Renal cortical epithelial cell (primary cell): ENCODE measurements at places on chromosomes 16 and 17.
A peak's percentile ranks its signal among the peaks of the same experiment; 100 is the strongest.

- DNase-seq: no peak
Measured at GRCh38 chr16:89322321-89323119, 105.0 kb downstream of the ZNF778 start.

DNA sequence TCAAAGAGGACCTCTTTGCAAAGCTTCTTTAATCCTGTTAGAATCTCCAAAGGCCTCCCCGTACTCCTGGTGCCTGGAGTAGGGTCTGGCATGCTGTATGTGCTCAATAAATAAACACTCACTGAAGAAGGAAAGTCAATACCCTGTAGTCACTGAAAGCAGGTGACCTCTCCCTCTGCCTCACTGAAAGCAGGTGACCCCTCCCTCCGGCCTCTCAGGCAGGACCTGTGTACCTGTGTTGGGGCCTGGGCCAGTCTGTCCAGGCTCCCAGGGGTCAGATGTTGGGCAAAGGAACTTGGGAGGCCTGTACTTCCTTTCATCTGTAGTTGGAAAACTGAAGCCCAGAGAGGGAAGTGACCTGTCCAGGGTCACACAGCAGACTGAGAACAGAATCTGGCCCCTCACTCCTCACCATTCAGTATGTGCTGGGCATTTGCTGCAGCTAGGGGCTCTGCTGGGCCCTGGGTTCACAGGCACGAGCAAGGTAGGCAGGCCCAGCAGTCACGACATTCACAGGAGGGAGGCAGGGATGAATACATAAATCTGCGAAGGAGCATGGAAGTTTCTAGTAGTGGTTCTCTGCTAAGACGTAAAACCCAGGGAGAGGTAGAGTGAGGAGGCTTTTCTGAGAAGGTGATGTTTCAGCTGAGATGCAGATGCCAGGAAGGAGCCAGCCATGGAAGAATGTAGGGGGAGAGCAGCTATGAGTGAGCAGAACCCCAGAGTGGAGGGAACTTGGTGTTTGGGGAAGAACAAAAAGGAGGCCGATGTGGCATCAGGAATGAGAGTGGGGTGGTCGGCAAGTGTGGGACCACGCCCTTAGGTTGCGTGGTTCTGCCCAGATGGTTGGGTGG lies 64.0 kb downstream of the NKD1 start:
- no peak for DNase-seq

DNA sequence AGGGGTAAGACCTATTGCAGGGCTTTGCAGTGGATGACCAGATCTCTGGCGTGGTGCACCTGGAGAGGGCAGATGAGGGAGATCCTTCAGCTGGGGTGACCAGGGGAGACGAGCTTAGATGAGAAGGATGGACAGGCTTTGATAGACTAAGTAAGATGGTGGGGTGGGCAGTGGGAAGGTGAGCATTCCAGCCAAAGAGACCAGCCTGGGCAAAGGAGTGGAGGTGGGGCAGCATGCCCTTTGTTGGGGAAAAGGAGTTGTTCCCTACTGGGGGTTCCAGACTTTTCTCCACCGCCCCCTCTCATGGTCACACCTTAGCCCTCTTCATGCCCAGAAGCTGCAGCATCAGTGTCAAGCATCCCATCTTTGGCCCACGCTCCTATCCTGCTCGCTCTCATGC lies 27.6 kb downstream of the ANKRD40 start:
- DNase-seq: no peak

- DNase-seq: no peak
Measured at GRCh38 chr17:17681744-17682292, 560 bp downstream of the RAI1 start.

GRCh38 chr17:63995626-63996025 lies 2.5 kb upstream of the PRR29 start:
- no peak for DNase-seq

- DNase-seq: peak; percentile 44
Measured at GRCh38 chr16:85675251-85675874, 13.4 kb downstream of the GINS2 start.

DNA sequence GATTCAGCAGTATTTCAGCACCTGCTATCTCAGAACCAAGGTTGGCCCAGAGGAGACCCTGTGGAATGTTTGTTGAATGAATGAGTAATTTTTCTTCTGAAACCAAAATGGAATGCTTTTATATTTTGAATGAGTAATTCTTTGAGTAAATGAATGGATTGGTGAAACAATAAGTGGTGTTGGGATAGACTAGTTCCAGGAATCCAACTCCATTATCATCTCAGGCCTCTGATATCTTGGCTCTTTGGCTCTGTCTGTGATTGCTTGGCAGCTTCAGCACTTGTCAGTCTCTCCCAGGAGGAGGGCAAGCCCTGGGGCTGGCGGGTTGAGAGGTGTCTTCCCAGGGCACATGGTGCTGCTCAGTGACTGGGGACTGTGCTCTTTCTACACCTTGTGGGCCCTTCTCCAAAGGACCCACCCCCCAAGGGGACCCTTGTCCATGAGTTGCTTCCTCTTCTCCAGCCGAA lies 284.4 kb upstream of the FOXF1 start:
- no peak for DNase-seq

GRCh38 chr16:10981697-10982216 lies 37.4 kb downstream of the CLEC16A start:
- no peak for DNase-seq

DNA sequence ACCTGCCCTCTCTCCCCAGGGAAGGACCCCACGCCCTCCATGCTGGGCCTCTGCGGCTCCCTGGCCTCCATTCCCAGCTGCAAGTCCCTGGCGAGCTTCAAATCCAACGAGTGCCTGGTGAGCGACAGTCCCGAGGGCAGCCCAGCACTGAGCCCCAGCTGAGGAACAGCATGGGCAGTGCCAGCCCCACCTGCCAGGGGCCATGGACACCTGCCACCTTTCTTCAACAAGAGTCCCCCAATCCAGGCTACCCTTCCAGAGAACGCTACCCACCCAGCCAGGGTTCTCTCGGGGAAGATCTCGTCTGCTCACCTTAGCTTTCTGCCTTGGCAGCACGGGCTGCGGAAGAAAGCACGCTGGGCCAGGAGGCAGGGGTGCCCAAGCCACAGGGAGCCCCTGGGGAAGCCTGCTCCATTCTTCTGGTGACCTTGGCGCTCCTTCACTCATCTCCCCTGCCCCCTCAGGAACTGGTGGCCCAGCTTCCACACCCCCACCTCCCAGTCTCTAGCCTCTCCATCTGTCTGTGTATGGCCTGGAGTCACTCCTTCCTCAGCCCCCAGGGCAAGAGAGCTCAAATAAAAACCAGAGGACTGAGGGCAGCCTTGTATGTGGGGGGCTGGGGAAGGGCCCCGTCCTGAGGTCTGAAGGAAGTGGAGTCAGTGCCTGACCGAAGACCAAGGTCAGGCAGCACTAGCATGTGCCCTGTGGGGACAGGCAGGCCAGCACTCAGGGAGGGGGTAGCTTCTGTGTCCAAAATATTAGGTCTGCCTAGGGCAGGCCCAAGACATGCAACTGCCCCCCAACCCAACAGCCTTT lies 6.3 kb downstream of the SLC25A39 start:
- DNase-seq: no peak

DNA sequence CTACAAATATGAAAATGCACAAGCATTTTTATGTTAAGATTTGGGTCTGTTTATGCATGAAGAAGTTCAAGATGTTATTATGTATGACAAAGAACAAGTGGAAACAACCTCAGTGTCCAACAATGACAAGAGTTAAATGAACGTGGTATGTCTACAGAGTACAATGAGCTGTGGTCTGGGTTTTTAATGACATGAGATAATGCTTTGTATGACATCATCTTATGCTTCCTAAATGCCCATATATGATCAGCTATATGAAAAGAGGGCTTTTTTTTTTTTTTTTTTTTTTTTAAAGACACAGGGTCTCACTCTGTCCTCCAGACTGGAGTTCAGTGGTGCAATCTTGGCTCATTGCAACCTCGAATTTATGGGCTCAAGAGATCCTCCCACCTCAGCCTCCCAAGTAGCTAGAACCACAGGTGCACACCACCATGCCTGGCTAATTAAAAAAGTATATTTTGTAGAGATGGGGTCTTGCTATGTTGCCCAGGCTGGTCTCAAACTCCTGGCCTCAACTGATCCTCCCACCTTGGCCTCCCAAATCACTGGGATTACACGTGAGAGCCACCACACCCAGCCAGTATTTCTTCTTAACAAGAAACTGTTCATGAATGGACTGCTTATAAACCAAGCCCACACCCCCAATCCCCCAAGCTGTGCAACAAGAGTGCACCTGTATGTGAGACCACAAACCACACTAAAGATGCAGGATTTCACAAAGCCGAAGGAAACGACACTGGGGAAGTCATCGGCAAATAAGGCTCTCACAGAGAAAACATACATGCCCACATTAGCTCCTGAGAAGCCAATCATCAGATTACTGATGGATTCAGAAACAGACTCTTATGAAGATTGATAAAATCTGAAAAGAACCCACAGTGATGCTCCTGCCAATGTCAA lies 114.5 kb downstream of the CPPED1 start:
- no peak for DNase-seq

GRCh38 chr17:34570506-34570905 lies 8.9 kb upstream of the TMEM132E start:
- DNase-seq: no peak

DNA sequence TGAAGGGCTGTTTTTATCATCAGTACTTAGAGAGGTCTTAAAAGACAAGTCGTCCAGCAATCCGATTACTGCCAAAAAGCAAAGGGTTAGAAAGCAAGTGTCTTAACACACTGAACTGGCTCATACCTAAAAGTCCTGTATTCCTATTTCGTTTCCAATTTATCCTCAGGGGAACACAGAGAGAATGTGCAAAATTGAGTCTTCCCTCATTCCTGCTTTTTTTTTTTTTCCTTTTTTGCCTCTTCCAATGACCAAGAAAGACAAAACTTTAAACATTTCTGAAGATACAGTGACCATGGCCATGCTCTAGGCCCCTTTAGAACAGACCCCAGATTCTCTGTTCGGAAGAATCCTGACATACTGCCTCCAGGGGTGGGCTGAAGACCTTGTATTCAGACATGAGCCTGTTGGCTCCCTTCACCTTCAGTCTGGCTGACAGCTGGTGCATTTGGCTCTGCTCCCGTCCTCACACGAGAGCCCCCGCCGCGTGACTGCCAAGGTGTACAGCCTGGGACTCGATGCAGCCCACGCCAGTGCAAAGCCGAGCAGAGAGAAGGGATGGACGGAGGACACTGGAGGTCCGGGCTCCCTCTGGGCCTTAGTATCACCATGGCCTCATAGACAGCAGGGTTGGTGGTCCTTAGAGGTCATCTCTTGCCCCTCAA lies 47.0 kb downstream of the COTL1 start:
- DNase-seq: no peak

DNA sequence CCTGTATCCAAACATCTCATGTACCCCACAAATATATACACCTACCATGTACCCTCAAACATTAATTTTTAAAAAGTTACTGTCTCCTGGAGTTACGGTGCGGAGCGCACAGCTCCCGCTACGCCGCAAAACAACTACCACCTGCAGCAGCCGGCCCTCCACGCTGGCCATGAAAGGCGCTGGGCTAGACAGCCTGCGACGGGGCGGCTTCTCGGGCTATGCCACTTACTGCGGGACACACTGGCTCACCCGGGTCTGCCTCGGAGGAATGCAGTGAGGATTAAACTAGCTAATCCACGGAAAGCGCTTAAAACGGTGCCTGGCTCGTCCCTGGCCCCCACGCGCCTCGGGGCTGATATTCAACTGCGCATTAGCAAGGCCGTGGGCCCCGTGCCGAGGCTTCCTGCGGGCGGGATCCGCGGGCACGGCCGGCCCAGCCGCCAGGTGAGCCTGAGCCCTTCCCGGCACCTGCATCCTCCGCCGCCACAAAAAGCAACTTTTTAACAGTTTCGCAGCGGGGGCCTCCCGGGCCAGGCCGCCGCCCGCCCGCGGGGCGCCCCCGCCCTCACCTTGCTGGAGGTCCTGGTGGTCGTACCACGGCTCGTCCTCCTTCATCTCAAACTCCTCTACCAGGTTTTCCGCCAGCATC lies 633 bp downstream of the CDR2 start:
- no peak for DNase-seq

DNA sequence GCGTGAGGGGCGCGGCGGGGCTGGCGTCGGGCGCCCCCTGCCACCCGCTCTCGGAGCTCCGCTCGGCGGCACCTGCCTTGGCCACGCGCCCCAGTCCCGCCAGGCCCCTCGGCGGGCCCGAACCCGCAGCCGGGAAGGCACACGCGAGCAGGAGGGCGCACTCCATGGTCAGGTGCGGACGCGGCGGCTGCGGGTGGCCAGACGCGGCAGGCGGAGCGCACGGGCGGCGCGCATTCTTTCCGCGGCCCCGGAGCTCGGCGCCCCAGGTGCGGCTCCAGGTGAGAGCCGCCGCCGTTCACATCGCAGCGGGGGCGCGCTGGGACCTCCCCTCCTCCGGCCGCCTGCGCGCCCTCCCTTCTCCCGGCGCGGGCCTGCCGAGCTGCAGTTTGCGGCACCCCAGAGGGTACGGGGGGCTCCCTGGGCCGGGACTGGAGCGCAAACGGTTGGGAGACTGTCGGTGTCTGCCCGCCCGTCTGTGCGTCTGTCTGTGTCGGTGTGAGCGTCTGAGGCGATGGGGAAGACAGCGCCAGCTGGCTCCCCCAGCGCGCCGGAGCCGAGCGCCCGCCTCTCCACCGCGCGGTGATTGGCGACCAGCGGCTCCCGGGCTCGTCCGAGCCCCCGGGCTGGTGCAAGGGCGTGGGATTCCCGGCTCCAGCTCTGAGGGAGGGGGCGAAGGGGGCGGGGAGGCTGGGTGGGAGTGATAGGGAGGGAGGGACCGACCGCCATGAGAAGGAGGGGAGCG lies at the start of gene ADAMTS18:
ADAMTS18 (minus strand) TSS at position 505 of the 742 bp plus-strand sequence; CDS start at position 166, 339 bp downstream.
- DNase-seq: no peak

DNA sequence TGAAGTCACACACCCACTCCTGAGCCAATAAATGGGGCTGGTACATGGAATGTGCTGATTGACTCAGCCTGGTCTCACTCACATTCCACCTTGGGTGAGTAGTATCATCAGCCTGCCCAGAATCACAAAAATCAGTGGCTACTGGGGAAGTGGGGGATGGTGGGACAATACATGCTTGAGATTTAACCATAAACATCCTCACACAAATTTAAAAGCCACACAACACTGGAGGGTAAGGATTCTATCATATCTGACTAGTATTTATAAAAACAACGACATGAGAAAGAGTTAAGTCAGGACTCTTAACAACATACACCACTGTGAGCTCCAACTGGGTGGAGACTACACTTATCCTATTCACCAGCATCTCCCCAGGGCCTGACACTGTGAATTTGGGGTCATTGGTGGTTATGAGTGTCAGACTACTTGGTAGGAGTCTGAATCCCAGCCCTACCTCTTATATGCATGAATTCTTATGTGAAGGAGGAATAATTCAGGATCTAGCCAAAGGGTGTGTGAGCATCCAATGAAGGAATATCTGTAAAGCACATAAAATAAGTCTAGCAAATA lies 26.0 kb upstream of the IRX6 start:
- DNase-seq: peak; percentile 75

- DNase-seq: no peak
Measured at GRCh38 chr16:19410435-19411171, 7.1 kb upstream of the TMC5 start.

DNA sequence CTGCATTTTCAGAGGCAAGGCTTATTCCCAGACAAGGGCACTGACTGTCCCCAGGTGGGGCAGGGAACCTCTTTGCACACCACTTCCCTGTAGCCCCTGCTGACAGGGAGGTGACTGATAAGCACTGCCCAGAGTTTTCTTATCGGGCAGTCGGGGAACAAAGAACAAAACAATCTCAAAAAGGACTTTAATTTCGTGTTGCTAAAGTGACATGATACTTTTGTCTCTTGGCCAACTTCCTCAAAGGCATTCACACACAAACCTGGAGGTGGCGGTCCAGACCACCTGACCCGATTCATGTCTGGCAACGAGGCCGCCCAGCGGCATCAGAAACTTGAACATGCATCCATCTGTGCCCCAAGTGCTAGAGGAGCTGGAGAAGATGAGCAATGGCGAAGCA lies 28.9 kb downstream of the ZDHHC7 start:
- DNase-seq: no peak

- DNase-seq: peak; percentile 88
Measured at GRCh38 chr16:29710227-29711219, 31.5 kb downstream of the QPRT start.
